Cardiac septum (tissue), 1 donor: ENCODE measurements at places on chromosomes 1 and 21.

- DNase-seq = no peak
Observed at GRCh38 chr1:244092293-244092963, 41.3 kb downstream of the ZBTB18 start.

GRCh38 chr1:59360729-59361128 is 63.8 kb downstream of the FGGY start:
- no peak for DNase-seq

DNA sequence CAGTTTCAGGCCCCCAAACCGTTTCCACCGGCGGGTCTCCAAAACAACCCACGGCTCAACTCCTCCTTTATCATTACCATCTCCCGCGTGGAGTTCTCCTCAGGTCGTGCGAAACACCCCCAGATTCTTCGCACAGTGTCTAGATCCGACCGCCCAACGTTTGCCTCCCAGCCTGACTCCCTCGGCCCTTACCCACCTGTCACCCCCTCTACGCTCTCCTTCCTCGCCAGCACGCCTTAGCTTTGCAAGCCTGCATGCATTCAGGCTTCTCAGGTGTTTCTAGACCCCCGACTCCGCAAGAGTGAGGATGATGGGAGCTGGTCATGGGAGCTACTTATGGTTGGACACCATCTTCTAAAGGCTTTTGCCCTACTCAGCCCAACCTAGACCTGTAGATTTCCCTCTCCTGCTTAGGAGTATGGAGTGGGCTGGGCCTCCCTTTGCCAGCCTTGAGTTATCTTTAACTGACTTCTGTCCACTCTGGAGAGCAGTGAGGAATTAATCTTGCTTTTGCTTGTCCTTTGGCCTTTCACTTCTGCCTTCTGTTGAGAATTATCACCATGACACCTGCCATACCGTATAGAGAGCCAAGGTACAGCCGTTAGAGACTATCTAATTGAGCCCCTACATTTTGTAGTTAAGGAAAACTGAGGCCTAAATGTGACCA is 865 bp downstream of the ATP5IF1 start:
- no peak for DNase-seq

- no peak for DNase-seq
Observed at GRCh38 chr1:220093361-220094015, 444 bp upstream of the IARS2 start.

GRCh38 chr1:1033731-1034438 is 14.0 kb downstream of the AGRN start:
- DNase-seq = no peak

GRCh38 chr1:8342325-8342724 is 24.4 kb downstream of the SLC45A1 start:
- DNase-seq = no peak

DNA sequence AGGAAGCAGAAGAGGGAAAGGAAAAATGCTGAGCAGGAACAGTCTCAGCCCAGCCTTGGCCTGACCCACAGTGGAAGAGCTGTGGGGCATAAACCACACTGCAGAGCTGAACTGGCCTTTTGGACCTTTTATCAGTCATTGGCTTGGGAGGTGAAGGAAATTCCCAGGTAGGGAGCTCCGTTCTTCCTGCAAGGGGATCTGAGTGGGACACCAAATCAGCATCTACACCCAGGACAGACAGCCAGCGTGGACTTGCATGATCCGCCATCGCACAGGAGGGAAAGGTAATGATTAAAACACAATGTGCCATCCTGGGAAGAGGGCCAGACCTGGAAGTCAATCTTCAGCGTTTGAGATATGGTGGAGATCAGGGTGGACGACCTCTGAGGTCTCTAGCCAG is 1.2 kb upstream of the MTFR1L start:
- DNase-seq = no peak

DNA sequence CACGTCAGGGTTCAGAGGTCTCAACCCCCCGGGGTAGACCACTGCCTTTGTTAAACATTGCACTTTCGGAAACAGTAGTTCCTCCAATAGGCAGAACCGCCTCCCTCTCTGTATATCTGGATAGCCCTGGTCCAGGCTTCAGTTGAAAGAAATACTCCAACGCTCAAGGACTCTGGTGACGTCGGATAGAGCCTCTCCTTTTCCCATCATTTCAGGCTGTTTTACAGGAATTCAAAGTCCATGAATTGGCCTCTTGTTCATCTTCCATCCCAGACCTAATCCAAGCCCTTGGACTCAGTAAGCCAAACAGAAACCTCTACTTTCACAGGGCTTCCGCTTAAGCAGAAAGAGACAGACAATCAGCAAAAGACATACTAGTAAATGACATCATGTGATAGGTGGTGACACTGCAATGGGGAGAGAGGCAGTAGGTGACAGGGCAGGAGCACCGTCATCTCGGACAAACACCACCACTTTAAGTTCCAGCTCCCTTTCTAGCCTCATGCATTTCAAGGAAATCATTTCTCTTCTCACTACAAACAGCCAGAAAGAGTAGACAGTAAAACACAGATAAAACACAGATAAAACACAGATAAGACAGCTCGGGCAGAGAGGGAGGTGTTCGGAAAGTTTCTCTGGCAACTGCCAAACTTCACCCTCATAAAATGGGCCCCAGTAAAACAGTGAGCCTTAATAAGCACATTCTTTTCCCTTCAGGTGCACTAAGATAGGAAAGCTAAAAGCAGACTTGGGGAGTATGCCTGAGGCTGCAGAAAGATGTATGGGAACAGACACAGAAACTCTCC is 2.3 kb upstream of the PLA2G2A start:
- no peak for DNase-seq
